ENCODE measurements at places on chromosomes 12 and 14.

- DNase-seq: no peak
Observed at GRCh38 chr12:54933376-54933775, 51.2 kb downstream of the TESPA1 start.

DNA sequence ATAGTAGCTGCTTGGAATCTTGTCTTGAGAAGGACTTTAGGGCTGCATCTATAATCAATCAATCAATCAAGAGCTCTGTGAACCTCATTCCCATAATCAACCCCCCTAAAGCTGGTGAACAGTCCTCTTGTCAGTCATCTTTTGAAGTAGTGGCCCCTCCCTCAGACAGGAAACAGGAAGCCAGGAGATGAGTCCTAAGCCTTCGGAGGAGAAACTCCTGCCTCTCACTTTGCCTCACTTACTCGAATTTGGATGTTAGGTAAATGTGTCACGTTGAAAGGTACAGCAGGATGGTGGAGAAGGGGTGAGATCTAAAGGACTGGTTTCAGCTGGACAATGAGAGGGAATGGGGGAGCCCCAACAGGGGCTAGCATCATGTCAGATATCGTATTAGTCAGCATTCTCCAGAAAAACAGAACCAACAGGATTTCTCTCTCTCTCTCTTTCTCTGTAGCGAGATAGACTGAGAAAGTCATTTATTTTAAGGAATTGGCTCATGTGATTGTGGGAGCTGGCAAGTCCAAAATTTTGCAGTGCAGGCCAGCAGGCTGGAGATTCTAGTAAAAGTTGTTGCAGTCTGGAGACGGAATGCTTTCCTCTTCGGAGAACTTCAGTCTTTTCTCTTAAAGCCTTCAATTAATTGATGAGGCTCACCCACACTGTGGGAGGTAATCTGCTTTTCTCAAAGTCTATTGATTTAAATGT, 144.4 kb upstream of the PWP1 start:
- DNase-seq: no peak

DNA sequence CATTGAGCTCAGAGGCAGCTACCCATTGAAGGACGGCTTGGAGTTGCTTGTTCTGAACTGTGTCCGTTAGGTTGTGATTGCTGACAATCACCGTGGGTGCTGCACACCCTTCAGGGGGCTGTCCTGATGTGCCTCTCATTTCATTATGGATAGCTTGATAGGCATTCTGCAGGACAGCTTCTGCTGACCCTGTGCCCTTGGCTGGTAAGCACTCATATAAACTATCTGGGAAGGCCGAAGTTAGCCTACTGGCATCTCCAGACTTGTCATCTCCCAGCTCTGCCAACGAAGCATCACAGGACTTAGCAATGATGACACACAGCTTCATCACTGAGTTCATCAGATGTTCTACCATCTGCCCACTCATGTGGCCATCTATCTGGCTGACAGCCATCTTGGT, 22.3 kb downstream of the AKAP3 start:
- DNase-seq: no peak

DNA sequence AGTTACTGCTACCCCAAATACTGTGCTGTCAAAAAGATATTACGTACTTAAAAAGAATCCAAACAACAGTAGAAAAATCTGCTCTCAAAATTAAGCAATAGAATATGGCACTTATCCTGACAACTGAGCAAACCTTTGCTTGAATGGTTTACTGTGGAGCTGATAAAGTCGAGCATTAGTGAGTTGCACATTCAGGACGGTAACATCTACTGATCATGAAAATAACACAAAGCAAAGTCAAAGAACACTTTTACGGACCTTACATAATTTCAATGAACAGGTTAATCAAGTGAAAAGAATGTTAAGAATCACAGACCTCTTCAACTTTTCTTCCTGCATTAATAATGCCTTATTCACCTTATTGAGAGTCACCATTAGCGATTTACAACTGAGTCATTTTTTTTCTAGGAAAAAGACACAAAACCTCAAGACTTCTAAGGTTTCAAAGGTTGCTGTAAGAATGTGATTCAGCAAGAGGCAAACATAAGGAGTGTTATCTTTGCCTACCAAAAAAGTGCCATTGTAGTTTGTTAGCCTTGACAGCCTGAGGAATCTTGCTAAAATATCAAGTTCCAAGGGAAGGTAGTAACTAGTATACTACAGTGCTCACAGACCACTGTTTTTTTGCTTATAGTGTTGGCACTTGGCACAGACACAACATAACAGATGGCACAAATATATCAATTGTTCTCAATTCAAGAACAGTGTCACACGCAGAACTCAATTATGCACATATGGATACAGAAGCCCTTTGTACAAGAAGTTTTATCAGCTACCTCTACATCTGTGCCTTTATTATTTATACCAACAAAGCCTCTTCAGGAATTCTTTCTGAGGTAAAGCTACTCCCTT, 334.2 kb upstream of the RPL10L start:
- DNase-seq: no peak

DNA sequence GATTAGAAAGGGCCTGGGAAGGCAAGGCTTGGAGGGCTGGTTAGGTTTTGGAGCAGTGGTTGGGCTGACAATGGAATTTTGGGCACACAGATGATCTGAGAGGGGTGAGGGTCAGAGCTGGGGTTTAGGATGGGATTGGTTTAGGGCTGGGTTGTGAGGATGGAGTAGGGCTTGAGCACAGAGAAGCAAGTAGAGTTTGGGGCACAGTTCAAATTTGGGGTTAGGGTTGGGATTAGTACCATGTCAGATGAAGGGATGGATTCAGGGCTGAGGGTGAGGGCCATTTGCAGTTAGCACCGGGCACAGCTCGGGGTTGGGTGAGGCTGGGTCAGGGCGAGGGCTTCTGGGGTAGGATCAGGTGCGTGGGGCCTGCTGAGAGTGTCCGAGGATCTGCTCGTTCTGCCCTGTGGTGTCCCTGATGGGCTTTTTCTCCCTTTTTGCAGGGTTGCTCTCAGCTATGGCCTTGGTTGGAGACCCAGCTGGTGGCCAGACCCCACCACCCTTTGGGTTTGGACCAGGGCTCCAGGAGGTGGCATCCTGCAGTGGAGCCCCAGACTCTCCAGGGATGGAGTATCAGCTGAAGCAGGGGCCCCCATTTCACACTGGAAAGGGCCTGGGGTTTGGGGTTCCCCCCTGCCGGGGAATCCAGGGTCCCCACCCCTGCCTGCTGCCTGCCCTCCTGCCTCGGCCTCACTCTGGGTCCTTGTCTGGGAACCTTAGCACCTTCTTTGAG, 45.6 kb downstream of the KRT80 start:
- DNase-seq: no peak

GRCh38 chr14:78535041-78535440, 364.9 kb downstream of the NRXN3 start:
- no peak for DNase-seq

- DNase-seq: no peak
Observed at GRCh38 chr12:72270246-72270645, 1.9 kb upstream of the TRHDE start.

GRCh38 chr12:106133136-106134087, 5.3 kb downstream of the NUAK1 start:
- DNase-seq: no peak

DNA sequence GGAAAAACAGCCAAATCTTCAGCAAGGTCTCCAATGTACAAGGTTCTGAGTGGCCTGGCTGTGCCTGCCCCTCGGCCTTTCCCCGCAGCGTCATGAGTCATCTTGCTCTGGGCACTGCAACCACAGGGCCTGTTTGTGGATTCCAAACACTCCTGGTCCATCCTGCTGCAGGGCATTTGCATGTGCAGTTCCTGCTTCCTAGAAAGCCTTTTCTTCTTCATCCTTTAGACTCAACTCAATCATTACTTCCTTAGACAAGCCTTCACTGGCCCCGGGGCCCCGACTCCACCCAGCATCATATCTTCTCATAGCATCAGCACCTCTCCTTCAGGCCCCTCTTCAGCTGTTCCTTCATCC, 101.8 kb upstream of the EGLN3 start:
- no peak for DNase-seq
